ENCODE measurements at places on chromosomes 2 and 18.

- peak; percentile 31 for DNase-seq
Measured at GRCh38 chr2:237558961-237559641, 7.3 kb upstream of the PRLH start.

DNA sequence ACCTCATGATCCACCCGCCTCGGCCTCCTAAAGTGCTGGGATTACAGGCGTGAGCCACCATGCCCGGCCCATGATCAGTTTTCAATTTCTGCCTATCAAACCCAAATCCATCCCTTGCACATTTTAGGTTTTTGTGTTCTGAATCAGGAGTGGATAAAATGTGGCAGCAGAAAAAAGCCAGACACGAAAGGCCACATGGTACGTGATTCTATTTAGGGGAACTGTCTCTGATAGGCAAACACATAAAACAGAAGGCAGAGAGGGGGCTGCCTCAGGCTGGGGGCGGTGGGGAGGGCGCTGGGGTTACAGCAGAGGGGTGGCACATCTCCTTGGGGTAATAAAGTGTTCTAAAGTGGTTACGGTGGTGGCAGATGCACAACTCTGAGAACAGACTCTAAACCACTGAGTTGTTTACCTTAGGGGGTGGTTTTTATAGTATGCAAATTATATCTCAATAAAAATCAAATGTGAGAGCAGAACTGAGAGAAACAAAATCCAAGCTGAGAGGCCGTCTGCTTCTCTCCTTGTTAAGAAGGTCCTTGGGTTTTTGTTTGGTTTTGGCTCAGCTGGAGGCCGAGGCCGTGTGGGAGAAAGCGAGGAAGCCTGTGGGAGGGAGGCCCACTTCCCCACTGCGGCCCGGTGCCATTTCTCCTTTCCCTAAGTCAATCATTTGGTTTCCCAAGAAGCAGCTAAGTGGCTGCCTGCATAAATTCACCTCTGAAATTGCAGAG is 78.0 kb downstream of the SOWAHC start:
- no peak for DNase-seq

- DNase-seq: no peak
Measured at GRCh38 chr2:36356990-36357846, 1.6 kb downstream of the CRIM1 start.

DNA sequence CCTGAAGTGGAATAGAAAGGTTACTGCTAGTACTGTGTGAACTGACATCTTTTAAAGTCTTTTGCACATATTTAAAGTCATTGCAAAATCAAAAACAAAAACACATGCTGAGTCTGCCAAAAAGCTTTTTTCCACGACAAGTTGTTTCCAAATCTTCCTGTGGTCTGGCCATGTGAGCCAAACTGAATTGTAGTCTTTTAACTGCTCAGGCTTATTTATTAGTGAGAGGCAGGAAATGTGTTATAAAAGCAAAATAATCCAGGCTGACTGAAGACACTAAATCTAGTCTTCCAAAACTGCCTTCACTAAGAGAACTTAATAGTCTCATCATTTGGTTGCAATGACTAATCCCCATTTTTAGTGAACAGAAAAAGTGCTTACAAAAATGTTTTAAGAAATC is 2.3 kb downstream of the KRCC1 start:
- no peak for DNase-seq

GRCh38 chr18:74831571-74832250 is 234.0 kb downstream of the ZNF407 start:
- no peak for DNase-seq

DNA sequence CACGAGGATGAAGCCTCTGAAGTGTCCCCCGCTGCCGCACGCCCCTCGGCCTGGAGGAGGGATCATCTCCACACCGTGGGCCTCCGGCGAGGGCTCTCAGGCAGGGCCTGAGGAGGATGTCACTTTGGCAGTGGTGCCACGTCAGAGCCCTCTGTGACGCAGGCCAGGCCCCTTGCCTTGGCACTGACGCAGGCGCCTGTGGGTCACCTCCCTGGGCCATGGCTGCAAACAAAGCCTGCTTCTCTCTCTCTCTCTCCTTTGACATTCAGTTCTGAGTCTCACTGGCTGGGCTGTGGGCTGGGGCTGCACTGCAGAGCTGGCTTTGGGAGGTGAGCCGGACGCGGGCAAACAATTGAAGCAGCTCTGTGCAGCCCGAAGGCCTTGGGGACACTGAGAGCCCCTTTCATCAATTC is 273.7 kb downstream of the TWIST2 start:
- no peak for DNase-seq

DNA sequence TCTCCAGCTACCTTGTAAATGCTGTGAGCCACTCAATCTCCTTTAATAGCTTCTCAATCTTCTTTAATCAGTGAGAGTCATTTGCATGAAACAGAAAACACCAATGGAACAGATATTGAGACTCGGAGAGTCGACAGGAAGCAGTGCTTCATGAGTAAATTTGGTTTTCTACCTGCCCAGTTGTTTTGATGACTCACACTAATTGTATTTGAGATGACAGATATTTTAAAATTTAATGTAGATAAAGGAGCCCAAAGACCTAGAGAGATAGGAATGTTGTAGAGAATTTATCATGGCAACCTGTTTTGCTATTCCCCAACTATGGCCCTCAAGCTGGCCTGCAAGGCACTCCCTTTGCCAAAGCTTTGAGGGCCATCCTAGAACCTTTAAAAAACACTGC is 119.1 kb downstream of the CDC42EP3 start:
- no peak for DNase-seq

GRCh38 chr2:162175714-162176113 is 23.7 kb upstream of the GCG start:
- DNase-seq: no peak

GRCh38 chr2:11502740-11503292 is 31.0 kb upstream of the GREB1 start:
- no peak for DNase-seq
